ENCODE measurements at places on chromosomes 7 and 10. TPM values are rescaled to one million over a fixed set of nuclear protein-coding genes. Genes with fewer than 3 reads are reported as not detected.

Gene PDZD8
- total RNA-seq, result 22.2 TPM

Gene ENTPD7
- 6.2 TPM for total RNA-seq

Gene ABCB4
- 5.6 TPM for total RNA-seq

Gene RBM20
- total RNA-seq, result 44.1 TPM

Gene HTR7
- total RNA-seq, result 0.31 TPM

Gene HECW1
- total RNA-seq, result not detected

Gene ZCWPW1
- total RNA-seq, result 3.6 TPM

DNA sequence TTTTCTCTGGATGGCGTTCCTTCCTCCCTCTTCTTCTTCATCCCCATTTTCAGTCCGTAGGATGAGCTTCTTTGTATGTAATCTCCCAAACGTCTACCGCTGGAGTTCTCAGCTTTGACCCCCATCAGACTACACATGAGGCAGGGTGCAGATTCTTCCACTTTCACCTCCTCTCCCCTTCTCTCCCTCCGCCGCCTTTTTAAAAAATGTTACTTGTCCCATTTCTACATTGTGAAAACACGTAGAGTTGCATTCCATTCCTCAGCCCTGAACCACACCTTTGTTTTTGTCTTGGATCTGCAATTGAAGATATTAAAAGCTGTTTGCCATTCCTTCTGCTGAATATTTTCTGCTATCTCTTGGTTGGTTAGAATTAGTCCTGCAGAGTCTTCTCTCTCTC lies 6.2 kb downstream of the ADIRF start:
- DNase-seq, result no peak

GRCh38 chr10:62433181-62433692 lies 59.1 kb downstream of the ZNF365 start:
- peak; percentile 60 for DNase-seq

DNA sequence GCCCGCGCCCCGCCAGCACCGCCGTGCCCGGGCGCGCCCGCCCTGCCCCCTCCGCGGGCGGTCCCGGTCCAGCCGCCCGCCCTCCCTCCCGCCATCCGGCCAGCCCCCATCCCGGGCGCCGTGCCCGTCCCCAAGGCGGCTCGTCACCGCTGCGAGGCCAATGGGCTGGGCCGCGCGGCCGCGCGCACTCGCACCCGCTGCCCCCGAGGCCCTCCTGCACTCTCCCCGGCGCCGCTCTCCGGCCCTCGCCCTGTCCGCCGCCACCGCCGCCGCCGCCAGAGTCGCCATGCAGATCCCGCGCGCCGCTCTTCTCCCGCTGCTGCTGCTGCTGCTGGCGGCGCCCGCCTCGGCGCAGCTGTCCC lies at the start of gene HTRA1:
TSS of gene HTRA1 (plus strand) at position 187 of the 362 bp plus-strand sequence. CDS start at position 287, 100 bp downstream.
- DNase-seq, result peak; percentile 83

DNA sequence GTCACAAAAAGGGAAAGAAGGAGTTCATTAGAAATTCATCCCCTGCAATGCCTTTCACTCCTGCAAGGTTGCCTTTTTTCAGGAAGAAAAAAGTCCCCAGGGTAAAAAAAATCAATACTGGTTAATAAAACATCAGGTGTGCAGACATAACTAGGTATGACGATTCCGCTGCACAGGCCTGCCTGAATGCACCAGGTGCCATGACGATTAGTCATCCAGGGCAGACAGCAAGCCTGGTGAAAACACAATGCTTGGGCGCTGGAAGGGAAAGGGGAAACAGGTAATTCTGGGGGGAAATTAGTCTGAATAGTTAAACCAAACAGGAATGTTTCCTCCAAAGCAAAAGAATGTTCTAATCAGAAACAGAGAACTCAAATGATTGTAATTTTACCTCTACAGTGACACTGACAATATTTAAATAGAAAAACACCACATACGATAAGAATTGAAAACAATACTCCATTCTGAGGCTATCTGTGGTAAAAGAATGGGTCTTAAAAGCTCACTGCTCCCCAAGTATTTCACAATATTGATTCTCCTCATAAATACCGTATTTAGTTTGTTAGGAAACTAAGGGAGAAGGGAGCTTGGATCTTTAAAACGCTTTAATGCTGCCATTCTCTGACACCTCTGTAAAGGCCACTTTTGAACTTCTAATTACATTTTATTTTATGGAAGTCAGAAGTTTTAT lies 45.2 kb downstream of the VPS41 start:
- no peak for DNase-seq

DNA sequence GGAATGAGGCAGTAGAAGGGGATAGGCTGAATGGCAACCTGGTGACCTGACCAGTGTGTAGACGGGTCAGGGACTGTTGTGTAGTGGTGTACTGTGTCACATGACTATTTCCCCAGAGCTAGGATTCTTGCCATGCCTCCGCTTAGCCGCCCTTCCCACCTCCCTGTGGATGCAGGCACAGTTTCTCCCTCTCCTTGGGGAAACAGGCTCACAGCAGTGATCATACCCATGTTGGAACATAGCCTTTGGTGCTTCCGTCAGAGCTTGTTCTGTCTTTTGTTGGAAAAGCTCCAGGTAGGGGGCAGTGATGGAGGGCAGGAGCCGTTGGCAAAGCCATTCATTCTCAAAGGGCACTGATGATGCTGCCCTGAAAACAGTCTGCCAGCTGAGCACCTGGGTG lies 44.3 kb downstream of the OGDH start:
- DNase-seq, result peak; percentile 33

DNA sequence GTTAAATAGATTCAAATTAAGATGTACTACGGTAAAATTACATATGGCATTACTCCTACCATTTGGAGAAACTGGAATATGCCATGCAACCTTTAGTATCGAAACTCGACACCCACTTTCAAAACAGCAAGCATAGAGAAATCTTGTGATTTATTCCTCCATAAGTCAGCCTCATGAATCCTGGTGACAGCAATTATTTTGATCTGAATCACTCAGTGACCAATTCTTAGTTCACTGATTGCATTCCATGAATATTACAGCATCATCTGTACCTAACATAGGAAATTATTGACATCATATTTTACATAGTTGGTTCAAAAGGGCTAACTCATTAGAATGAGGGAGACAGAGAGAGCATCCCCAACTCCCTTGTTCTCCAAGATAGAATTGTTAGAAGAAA lies 89.6 kb downstream of the CACNB2 start:
- no peak for DNase-seq

DNA sequence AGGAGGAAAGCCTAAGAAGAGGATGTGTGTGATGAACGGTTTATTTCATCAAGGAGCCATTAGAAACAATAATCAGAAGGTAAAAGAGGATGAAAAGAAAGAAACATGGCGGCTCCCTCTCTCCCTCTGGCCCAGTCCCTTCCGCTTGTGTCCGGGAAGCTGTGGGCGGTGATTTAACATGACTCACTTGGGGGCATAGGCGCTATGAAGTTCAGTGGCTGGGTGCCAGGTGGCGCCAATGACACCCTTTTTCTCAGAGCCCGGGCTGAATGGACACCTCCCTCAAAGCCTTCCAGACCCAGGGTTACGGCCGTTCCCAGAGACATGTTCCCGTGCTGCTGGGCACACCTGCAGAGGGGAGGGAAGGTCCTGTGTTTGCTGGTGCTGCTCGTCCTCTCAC lies 244.0 kb downstream of the SKAP2 start:
- no peak for DNase-seq

- peak; percentile 36 for DNase-seq
Measured at GRCh38 chr7:80499350-80499953, 12.4 kb downstream of the GNAT3 start.

- DNase-seq, result no peak
Measured at GRCh38 chr10:68184546-68184945, 47.4 kb downstream of the ATOH7 start.

- DNase-seq, result peak; percentile 11
Measured at GRCh38 chr10:70910486-70911341, 22.3 kb upstream of the PCBD1 start.

DNA sequence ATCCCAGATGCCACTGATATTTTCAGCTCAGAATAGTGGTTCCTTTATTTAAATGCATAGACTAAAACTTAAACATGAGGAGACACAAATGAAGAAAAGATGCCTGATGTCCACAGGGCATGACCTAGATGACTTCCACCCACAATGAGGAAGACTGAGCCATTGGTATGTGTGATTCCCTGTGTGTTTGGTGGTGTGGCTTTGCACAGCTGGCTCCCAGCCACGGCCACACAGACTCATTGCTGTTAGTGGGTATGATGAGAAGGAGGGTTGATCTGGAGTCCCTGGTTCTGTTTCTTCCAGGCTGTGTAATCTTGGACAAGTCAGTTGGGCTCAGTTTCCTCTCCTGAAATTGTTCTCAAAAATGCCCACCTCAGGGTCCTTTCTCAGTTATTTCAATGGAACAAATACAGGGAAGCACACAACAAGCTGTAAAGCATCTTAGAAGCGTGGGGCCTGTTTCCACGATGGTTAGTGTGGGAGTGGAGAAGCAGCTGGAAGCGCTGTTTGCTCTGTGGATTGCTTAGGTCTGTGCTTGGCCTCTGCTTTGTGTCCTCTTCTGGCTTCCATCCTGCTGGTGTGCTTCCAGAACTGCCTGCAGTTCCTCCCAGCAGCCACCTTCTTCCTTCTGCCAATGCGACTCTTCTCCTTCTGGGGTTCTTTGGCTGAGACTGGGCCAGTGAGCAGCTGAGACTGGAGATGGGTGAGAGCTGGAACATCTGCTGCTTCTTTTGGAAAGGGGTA lies 303.7 kb downstream of the BMPER start:
- no peak for DNase-seq

- DNase-seq, result no peak
Measured at GRCh38 chr7:37899712-37900247, 16.8 kb downstream of the SFRP4 start.

DNA sequence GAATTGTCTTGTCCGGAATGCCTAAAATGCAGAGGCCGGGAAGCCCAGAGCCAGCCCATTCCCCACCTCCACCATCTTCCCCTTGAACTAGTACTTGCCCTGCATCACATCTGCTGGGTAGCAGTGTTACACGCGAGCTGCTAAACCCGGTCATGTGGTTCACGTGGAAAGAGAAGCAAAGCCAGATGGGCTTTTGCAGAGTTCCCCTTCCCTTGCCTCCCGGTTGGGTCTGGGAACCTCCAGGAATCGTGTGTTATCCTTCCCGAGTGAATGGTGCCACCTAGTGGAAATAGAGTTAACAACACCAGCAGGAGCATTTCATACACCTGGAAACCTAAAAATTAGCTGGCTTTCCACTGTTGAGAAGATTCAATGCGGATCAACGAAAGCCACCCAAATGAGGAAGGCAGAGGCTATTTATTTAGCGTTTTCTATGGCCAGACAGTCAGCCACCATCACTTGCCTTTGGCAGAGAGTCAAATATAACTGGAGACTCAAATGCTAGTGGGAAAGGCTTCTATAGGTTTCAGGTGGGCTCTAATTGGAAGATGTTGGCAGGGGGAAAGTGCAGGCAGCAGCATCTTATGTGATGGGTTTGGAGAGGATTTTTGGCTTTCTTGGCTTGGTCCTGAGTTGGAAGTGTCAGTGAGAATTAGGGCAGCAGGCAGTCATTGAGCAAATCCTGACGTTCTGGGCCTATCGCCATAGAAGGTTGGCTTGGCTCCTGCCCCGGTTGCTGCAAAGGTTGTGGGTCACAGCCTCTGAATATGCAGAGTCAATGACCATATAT lies 12.9 kb upstream of the DENND2A start:
- peak; percentile 51 for DNase-seq

DNA sequence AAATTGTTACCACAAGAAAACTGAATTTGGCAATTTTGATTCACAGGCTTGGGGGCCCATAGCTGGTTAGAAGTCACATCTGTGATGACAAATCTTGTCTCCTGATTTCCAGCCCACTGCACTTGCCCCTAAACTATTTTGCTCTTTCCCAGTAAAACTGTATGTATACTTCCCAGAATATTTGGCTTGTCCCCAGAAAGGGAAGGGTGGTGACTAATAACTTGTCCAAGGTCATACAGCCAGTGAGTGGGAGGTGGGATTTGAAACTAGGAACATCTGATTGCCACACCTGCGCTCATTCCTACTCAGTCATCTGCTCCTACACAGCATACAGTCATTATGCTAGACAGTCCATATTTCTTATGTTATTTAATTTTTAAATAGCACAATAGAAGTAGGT lies 304.5 kb downstream of the SDHAF3 start:
- DNase-seq, result no peak

GRCh38 chr7:39172137-39172536 lies 194.4 kb downstream of the POU6F2 start:
- DNase-seq, result no peak

GRCh38 chr10:46052057-46052790 lies 6.2 kb upstream of the MSMB start:
- no peak for DNase-seq

- peak; percentile 58 for DNase-seq
Measured at GRCh38 chr10:31929261-31930022, 811 bp upstream of the ARHGAP12 start.

GRCh38 chr7:81562581-81562980 lies 207.3 kb downstream of the HGF start:
- DNase-seq, result no peak

GRCh38 chr7:131074585-131074984 lies 253.1 kb upstream of the MKLN1 start:
- no peak for DNase-seq

DNA sequence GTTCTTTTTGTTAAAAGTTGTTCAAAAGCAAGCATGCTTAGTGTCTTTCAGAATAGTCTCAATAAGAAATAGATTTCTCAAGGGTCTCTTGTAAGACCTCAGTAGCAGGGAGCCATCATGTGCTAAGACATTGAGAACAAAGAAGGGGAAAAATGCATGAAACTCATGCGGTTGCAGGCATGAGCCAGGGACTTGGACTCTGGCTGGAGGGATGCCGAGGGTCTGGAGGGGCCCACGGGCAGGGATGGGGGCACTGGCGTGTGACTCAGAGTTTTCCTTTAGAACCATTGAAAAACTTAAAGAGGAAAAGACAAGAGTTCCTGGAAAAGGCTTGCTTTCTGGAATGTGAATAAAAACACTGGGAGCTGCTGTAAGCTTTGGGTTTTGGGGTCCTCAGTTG lies 253.3 kb downstream of the CCDC3 start:
- DNase-seq, result no peak

DNA sequence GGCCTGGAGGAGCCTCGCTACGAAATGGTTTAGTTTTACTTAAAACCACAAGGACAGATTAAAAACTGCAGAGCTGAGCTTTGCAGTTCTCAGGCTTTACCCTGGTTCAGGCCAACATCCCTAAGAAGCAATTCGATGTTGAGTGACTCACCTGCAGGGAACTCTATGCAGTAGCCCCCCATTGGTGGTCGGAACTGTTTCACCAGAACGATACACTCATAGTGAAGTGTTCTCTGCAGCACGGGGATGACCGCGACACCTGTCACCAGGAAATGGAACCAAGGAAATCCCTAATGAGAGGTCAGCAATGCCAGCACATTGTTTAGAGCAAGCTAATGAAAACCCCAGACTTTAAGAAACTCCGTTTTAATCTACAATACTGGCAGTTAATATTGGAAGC lies 18.0 kb downstream of the NUDT5 start:
- DNase-seq, result no peak

- DNase-seq, result no peak
Measured at GRCh38 chr10:94623572-94623971, 60.0 kb upstream of the CYP2C18 start.

Measured in left cardiac atrium (tissue), 4 donors.